SK-N-MC (cell line): ENCODE measurements at places on chromosomes 13 and 19.

DNA sequence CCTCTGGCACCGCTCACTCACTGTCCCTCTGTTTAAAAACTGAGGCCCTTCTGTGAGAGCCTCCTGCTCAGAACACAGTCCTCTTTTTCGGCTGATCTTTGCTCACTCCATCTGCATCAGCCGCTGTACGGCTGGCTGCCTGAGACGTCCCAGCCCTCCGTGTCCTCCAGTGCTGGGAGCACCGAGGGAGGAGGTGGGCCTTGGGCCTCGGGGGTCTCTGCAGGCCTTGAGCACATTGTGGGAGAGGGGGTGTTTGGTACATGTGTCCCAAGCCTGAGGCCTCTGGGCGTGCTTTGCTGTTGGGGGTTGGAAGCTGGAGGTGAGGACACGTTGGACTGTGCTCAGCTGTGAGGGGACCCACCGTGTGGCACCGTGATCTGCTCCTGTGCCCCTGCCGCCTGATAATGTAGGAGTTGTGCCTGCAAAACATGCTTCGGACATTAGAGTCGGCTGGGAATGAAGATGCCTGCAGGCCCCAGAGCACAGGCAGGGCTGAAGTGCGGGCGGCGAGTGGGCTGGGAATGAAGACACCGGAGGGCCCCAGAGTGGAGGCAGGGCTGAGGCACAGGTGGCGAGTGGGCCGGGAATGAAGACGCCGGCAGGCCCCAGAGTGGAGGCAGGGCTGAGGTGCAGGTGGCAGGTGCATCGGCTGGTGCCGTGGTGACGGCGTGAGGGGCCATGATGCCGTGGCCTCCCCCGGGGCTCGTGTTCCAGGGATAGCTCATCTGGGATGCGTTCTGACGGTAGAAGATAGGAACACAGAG is 30.6 kb downstream of the MCF2L start:
- DNase-seq: no peak

GRCh38 chr13:99380921-99381645 is 73.9 kb upstream of the GPR183 start:
- DNase-seq: no peak

DNA sequence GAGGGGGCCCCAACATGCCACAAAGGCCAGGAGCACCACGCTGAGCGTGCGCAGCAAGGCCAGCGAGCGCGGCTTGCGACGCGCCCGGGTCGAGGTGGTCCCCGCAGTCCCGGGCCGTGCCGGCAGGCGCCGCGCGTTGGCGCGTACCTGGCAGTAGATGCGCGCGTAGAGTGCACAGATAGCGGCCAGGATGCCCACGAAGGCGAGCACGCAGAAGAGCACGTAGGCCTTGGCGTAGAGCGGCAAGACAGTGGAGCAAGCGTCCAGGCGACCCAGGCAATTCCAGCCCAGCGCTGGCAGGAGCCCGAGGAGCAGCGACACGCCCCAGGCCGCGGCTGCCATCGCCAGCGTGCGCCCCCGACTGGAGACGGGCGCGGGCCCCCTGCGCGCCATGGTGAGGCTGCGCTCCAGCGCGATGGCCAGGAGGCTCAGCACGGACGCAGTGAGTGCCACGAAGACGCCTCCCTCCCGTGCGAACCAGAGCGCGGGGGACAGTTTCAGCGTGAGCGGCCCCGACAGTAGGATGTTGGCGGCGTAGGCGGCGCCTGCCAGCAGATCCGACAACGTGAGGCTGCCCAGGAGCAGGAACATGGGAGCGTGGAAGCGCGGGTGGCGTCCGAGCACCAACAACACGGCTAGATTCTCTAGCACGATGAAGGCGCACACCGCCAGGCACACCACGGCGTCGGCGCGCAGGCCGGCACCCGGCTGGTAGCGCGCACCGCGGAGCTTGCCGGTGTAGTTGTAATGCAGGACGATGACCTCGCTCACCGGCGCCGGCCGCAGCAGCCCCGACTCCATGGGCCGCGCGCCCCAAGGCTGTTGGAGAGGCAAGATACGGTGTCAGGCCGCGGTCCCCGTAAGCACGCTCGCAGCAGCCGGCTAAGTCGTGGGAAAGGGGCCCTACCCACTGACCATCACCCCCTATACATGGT is 2.8 kb downstream of the S1PR5 start:
- DNase-seq: no peak

DNA sequence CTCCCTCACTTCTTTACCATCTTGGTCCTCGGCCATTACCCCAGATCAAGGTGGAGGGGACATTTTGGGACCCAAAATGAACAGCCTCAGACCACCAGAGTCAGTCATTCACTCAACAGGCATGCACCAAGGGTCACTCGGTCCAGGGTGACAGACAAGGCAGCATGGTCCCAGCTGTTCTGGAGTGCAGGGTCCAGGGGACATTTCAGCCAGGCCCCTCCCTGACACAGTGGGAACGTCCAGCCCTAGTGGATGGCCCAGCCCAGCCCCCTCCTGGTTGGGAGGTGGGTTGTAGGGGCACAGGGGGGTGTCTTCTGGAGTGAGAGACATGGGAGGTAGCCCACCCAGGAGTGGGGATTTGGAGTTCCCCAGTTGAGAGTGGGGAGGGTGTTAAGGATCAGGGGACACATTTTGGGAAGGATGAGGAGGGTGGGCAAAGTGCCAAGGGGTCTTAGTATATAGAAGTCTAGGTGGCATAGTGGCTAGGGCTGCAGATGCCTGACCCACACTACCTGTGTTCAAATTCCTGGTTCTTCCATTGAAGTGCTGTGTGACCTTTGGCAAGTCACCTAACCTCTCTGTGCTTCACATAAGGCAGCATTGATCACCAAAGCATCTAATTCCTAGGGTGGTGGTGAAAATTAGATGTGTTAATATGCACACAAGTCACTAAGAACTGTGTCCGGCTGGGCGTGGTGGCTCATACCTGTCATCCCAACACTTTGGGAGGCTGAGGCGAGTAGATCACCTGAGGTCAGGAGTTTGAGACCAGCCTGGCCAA is 2.5 kb upstream of the FCER2 start:
- DNase-seq: no peak

DNA sequence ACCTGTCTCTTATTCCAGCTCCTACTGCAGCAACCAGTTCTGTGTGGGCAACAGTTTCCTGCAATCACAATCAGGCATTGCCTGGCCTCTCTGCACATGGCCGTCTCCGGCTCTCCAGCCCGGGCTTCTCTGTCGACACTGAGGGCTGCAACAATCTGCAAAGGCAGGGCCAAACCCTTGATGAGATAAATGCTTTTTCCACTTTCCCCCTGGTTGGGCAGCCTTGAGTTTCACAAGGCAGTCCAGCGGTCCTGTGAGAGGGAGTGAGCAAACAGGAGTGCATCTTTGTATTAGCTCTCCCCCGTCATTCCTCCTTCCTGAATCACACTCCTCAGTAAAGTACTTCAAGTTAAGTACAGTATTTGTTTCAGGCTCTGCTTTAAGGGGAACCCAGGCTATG is 40.7 kb upstream of the VWA8 start:
- DNase-seq: no peak
